Stimulated activated CD4-positive, alpha-beta T cell treated with anti-CD3 and anti-CD28 coated beads, Interleukin-1b, Interleukin-23, amount 100 ng/mL, for 1 hour (primary cell): ENCODE measurements at places on chromosomes 4 and X.

DNA sequence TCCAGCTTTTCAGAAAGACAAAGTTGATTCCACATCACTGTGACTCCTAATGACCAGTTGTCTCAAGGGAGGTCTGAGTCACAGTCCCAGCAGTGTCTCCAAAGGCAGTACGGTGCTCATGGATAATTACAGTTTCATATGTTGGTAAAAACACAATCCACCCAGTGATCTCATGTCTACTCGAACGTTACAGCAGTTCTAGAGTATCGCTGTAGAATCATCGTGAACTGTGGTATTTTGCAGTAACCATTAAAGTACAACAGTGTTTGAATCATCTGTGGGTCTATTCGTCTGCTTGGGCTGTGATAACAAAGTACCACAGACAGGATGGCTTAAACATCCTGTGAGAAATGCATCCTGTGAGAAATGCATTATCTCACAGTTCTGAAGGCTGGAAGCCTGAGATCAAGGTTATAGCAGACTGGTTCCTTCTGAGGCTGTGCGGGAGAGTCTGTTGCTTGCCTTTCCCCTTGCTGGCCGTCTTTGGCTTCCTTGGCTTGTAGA, 121.1 kb upstream of the SORBS2 start:
- no peak for DNase-seq

- no peak for DNase-seq
Observed at GRCh38 chr4:137519406-137519805, 12.9 kb downstream of the PCDH18 start.

DNA sequence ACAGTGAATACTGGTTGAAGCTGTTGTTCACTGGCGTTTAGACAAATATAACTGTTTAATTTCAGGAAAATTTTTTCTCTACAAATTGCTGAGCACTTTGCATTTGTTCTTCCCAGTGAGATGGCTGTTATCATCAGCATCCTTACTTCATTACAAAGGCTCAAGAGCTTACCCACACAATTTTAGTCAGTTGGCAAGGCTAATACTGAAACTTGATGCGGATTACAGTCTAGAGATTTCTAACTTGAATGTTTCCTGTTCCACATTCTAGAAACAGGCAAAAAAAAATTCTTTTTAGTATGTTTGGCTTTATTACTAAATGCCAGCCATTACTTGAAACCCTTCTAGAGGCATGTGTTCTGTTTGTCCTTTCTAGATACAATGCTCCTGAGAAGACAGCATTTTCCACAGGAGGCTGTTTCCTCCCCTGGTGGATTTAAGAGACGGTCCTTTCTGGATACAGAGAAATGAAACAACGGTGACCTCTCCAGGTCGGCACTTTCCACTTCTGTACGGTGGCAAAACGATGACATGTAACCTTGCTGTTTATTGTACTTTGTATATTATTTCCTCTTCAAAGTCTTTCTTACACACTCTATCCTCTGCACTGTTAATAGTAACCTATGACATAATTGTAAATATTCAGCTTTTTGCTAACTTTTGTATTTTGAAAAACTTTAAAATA, 80.9 kb downstream of the RFC1 start:
- DNase-seq = no peak

DNA sequence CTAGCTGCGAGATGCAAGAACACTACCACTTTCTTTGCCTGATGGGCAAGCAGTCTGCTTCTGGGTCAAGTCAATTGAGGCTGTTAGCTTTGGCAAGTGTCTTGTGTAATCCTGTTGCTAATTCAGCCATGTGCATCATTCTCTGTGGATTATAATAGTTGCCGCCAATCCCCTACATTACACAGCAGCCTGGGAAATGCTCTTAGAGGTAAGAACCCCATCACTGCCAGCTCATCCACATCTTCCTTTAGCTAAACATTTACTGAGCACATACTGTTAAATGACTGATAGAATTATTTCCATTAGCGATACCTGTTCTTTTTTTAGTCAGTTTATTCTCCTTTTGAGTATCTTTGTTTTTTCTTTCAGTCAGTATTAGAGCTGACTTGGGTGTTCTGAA, 116.2 kb downstream of the CBR4 start:
- no peak for DNase-seq

- no peak for DNase-seq
Observed at GRCh38 chrX:7191681-7192110, 43.7 kb upstream of the PUDP start.

DNA sequence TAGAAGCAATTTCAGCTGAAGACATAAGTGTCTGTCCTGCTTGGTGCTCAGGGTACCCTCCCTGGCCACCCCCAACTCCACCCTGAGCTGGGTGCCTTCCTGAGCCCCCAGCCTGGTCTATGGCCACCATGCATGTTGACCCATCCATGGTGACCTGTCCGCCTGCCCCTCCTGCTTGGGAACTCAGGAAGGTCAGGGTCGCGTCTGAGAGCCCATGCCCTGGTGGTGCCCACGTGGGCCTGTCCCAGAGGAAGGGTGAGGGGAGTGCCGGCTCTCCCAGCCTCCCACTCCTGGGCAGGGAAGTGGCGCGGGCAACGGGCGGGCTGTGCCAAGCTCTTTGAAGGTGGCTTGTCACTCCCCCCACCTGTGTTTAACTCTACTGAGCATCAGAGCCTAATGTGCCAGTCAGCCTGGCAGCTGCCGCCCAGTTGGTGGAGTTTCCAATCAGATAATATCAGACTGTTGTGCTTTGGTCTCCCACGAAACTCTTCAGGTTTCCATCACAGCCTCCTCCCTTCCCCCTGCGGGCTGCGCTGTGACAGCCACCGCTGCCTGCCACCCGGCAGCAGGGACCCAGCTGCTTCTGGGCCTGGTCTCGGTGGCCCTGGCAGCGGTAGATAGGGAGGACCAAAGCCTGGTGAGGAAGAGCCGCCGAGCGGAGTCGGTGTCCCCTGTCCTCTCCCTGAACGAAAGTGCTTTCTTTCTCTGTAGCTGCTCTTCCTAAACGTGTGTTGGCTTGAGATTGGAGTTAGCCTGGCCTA, 4.8 kb downstream of the SH3BP2 start:
- DNase-seq = no peak

GRCh38 chr4:183906489-183906738, 1.3 kb downstream of the STOX2 start:
- no peak for DNase-seq

- no peak for DNase-seq
Observed at GRCh38 chrX:111823703-111824102, 52.3 kb upstream of the TRPC5OS start.
